Stomach (tissue), 19 donors: ENCODE measurements at places on chromosomes 12 and 14. TPM values are rescaled to one million over a fixed set of nuclear protein-coding genes. Genes with fewer than 3 reads are reported as not detected.
A peak's percentile ranks its signal among the peaks of the same experiment; 100 is the strongest.

DNA sequence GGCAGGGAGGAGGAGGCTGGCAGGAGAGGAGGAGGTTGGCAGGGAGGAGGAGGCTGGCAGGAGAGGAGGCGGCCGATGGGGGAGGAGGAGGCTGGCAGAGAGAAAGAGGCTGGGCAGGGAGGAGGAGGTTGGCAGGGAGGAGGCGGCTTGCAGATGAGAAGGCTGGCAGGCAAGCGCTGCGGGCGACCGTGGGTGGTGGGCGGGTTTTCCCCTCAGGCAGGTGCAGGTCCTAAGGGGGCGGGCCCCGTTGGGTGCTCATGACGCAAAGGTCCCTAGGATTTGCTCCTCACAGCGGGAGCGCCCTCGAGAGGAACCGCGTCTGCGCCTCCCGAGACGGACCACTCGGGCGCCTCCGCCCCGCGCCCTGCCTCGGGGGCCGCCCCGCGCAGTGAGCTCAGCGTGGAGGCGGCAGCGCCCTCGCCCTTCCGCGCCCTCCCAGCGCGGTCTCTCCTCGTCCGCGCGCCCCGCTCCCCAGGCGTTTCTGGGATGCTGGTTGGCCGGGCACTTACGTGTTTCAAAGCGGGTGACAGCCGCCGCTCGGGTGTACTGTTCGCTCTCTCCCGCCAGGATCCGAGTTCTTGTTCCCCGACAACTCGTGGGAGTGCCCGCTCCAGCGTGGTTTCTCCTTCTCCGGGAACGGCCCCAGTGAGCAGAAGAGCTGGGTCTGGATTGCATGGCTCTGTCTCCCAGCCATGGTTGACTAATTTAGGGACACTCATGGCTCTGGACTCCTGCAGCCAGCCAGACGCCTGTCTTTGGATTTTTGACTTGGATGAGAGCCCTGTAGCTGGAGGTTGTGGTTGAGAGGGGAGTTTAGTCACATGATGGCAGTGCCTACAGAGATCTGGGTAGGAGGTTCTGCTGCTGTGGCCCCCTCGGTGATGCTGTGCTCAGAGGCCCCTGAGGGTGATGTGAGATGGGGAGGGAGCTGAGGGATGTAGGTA is 64.1 kb upstream of the PPP4R3A start:
- H3K27ac ChIP-seq: peak overlapping the region; percentile 47
- no peaks in the 10 kb centered on the region for H3K36me3 ChIP-seq
- H3K4me1 ChIP-seq: peaks cover 16% of the 10 kb centered on the region
- peak; percentile 62 for DNase-seq
- H3K27me3 ChIP-seq: no peaks in the 10 kb centered on the region
- peak overlapping the region; percentile 48 for H3K4me3 ChIP-seq

- H3K27ac ChIP-seq: no peak overlapping the region
- H3K4me3 ChIP-seq: no peak overlapping the region
- H3K4me1 ChIP-seq: peaks cover 9% of the 10 kb centered on the region
- DNase-seq: no peak
Measured at GRCh38 chr14:30869551-30870155, 4.7 kb upstream of the COCH start.

Gene PTPRQ
- polyA plus RNA-seq: not detected

- no peaks in the 10 kb centered on the region for H3K36me3 ChIP-seq
- no peak overlapping the region for H3K27ac ChIP-seq
- H3K4me3 ChIP-seq: no peak overlapping the region
- peaks cover 8% of the 10 kb centered on the region for H3K4me1 ChIP-seq
Measured at GRCh38 chr14:92466059-92466458, 47.5 kb upstream of the RIN3 start.

DNA sequence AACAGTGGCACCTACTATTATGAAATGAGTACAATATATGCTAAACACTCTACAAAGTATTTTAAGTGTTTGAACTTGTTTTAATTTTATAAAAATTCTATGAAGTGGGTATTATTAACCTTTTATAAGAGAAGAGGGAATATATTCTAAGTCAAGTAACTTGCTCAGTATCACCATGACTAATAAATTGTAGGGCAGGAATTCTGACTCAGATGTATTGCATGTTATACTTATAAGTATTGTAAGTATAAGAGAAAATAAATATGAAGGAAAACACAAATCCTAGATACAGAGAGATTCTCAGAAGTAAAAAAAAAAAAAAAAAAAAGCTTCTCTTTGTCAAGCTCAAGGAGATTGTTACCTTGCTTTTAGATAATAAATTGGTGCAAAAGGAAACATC is 893.2 kb downstream of the SLC16A7 start:
- no peaks in the 10 kb centered on the region for H3K4me1 ChIP-seq
- no peaks in the 10 kb centered on the region for H3K27me3 ChIP-seq
- H3K4me3 ChIP-seq: no peak overlapping the region
- no peak for DNase-seq
- H3K36me3 ChIP-seq: no peaks in the 10 kb centered on the region

Gene TFCP2
- 10.5 TPM for polyA plus RNA-seq

- no peaks in the 10 kb centered on the region for H3K36me3 ChIP-seq
- peak overlapping the region; percentile 33 for H3K4me3 ChIP-seq
- peaks cover 56% of the 10 kb centered on the region for H3K4me1 ChIP-seq
- H3K27me3 ChIP-seq: peaks cover 99% of the 10 kb centered on the region
- peak; percentile 80 for DNase-seq
Measured at GRCh38 chr14:99272899-99273765, 1.1 kb upstream of the BCL11B start.

GRCh38 chr14:105627701-105628100 is 101.3 kb downstream of the TMEM121 start:
- no peaks in the 10 kb centered on the region for H3K27me3 ChIP-seq
- no peak for DNase-seq
- no peaks in the 10 kb centered on the region for H3K4me1 ChIP-seq
- no peak overlapping the region for H3K4me3 ChIP-seq
- H3K36me3 ChIP-seq: no peaks in the 10 kb centered on the region
- H3K27ac ChIP-seq: no peak overlapping the region

Gene TRIM9
- polyA plus RNA-seq: 1.2 TPM

- H3K27me3 ChIP-seq: no peaks in the 10 kb centered on the region
- no peak overlapping the region for H3K27ac ChIP-seq
- no peak for DNase-seq
- no peaks in the 10 kb centered on the region for H3K4me1 ChIP-seq
- no peak overlapping the region for H3K4me3 ChIP-seq
Measured at GRCh38 chr12:99948370-99948769, 36.4 kb downstream of the ANKS1B start.

Gene RNU4-1
- polyA plus RNA-seq: not detected

Gene ATP23
- polyA plus RNA-seq: 11.1 TPM

- no peak overlapping the region for H3K4me3 ChIP-seq
- H3K36me3 ChIP-seq: no peaks in the 10 kb centered on the region
- DNase-seq: no peak
- no peak overlapping the region for H3K27ac ChIP-seq
Measured at GRCh38 chr12:112004041-112004440, 8.9 kb downstream of the TMEM116 start.

Gene ZNF891
- 0.25 TPM for polyA plus RNA-seq

DNA sequence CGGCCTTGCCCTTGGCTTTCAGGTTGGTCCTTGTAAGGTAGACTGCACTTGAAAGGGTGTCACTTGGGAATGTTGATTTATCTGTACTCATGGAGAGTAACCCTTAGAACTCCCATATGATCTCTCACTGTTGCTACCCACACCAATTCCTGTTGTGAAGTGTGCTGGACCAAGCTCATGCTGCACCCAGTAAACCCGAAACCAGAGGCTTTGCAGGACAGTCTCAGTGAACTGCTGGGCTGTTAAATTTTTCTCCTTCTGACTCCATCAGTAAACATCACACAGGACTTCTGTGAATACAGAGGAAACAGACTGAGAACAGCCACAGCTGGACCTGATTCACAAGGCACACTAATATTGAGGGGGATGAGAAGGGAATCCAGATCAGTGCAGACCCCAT is 783.0 kb downstream of the TMEM121 start:
- no peak overlapping the region for H3K4me3 ChIP-seq
- H3K27me3 ChIP-seq: peaks cover 13% of the 10 kb centered on the region
- H3K36me3 ChIP-seq: no peaks in the 10 kb centered on the region
- no peak overlapping the region for H3K27ac ChIP-seq
- no peak for DNase-seq
